ENCODE measurements at places on chromosomes 5 and 9.

GRCh38 chr5:135491552-135492318, 39.6 kb upstream of the TIFAB start:
- DNase-seq, result no peak

GRCh38 chr5:73384861-73385260, 63.7 kb downstream of the FOXD1 start:
- no peak for DNase-seq

- no peak for DNase-seq
Observed at GRCh38 chr5:146945617-146946084, 67.1 kb upstream of the PPP2R2B start.

- DNase-seq, result no peak
Observed at GRCh38 chr5:40547994-40548575, 131.6 kb upstream of the PTGER4 start.

- no peak for DNase-seq
Observed at GRCh38 chr5:153559926-153560325, 69.5 kb downstream of the GRIA1 start.

DNA sequence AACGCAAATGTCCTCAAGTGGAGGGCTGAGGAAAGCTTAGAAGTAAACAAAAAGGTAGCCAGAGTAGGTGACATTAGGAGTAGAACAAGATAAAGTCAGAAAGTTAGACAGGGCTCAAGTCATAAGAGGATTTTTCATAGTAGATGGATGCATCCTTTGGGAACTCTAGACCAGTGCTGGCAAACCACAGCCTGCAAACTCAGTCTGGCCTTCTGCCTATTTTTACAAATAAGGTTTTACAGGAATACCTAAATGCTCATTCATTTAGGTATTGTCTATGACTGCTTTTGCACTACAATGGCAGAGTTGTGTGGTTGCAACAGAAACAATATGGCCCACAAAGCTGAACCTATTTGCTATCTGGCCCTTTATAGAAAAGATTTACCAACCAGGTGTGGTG, 116.0 kb upstream of the HMHB1 start:
- no peak for DNase-seq

DNA sequence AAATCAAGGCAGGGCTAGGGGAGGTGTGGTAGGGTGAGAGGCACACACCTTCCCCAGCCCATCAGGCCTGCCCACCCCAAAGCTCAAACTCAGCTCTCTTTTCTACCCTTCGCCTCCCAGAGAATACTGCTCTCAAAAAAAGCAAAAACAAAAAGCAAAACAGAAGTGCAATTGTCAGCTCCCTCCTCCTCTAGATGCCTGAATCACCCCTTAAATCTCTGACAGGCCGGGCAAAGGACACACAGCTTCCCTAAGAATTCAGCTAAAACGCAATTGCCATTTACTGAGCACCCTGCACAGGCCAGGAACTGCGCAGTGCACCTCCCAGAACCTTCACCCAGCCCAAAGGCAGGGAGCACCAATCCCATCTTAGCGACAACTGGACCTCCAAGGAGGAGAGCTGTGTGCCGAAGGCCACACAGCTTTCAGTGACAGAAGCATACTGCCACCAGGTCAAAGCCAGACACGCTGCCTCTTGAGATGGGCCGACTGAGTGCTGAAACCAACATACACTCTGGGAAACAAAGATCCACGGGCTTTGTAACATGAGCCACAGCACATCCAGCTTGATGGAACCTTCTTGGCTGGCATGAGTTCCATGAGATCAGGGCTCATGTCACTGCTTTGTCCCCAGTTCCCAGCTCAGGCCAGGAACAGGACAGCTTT, 53.4 kb upstream of the STXBP1 start:
- DNase-seq, result no peak

GRCh38 chr9:38145526-38146053, 76.6 kb upstream of the SHB start:
- DNase-seq, result no peak

DNA sequence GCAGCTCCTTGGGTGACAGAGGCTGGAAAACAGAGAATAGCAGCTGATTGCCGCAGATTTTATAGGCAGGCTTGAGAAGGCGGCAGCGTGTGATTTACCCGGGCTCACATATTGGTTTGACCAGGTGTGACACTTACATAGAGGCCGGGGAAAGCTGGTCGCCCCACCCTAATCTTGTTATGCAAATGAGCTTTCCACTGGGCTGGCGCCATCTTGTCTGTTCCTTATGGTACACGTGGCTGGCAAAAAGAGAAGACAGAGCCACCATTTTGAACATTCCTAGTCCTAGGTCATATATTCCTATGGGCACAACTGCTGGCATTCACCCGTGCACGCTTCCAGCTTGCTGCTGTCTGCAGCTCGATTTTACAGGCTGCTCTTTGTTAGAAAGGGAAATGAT, 11.3 kb upstream of the SPZ1 start:
- DNase-seq, result no peak

DNA sequence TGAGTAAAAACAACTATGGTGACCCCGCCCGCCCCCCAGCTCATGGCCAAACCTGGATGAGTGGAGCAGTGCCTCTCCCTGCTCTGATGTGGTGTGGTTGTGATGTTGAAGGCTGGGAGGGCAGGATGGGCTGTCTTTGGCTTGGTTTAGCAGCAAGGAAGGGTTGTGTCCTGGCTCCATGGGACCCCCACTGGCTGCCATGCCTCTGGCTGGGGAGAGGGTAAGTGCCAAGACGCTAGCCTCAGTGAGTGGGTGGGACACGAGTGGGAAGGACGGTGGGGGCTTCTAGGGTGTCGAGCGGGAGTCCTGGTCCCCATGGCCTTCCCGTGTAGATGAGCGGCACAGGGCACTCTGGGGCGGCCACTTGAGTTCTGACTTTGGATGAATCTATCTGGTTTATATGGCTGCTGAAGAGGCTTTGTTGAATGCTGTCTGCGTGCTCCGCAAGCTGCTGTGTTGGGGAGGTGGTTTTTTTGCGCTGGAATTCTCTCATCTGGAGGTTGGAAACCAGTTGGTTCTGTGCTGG, 50.4 kb downstream of the DAB2IP start:
- DNase-seq, result no peak

DNA sequence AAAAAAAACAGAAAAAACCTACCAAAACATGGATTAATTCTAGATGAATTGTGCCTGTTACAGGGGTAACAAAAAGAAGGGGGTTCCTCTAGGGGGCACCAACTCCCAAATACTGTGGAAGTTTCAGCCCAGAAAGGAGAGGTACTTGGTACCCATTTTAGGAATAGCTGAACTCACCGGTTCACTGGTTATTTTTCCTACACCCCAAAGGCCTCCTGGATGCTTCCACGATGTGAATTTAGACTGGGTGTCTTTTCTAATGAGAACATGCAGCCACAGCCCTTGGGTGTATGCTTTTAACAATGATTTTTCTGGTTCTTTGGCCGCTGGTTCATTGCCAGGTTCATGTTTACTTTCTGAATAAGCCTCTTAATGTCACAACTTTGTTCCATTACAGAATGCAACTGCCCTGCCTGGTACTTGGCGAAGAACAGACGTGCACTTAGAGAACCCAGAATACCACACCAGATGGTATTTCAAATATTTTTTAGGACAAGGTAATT, 46.7 kb downstream of the GARNL3 start:
- peak; percentile 3 for DNase-seq

Measured in stimulated activated CD4-positive, alpha-beta T cell treated with anti-CD3 and anti-CD28 coated beads, TNF-alpha, amount 100 ng/mL, for 24 hours (primary cell).